ENCODE measurements at places on chromosomes 7 and 10.

- DNase-seq: no peak
Observed at GRCh38 chr10:124745252-124745651, 1.1 kb upstream of the FAM53B start.

DNA sequence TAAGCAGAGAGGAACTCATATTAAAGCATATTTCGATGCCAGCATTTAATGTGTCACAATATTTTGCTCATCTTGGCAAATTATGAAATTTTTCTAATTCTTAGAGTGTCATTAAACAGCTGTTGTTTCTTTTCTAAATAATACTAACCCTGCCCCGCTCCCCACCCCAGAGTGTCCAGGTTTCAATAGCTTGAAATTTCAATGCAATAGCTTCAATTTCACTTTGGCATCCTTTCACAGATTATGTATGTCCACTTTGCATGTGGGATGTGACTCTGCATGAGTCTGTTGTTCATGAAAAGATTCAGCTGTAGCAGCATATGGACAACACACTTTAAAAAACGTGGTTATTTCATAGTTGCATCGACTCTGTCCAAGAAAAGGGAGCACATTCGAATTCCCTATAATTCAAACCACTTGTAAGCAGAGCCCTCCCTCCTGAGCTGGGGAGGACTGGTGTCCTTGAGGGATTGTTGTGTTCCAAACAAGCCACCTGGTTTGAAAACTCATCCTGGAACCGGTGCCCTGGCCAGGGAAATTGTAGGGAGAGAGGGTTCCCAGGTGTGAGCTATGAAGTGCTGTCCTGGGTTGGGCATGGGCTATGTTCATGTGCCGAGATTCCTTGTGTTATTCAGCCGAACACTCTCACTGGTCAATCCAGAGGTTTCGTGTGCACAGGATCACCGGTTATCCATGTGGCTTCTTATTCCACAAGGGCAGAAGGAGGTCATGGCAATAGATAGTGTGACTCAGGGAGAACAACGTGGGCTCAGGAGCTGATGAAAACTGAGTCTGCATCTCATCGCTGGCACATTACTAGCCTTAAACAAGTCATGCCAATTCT lies 64.6 kb upstream of the CREB5 start:
- DNase-seq: no peak

DNA sequence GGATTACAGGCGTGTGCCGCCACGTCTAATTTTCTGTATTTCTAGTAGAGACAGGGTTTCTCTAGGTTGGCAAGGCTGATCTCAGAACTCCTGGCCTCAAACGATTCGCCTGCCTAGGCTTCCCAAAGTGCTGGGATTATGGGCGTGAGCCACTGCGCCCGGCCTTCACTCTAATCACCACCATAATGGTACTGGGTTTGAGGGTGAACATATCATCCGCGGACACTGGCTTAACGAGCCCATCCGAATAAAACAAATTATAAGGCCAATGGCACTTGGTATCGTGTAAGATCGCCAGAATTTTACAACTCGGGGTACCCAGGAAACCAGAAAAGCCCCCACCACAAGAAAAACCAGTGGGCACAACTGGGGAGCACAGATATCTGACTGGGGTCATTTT lies 580 bp downstream of the FAM200A start:
- DNase-seq: no peak

DNA sequence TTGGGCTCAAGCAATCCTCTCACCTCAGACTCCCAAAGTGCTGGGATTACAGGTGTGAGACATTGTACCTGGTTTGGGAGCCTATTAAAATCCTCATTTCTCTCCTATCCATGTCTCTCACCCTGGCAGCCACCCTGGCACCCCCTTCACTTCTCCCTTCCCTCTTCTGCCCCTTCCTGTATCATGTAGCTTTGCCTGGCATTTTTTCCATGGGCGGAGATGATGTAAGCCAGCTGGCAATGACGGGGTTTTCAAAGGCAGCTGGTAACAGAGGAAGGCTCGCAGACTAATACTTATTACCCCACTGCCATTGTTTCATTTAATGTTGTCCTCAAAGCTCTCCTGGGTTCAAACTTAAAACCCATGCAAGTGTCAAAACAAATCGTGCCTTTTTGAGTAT lies 61.9 kb downstream of the RGS10 start:
- DNase-seq: no peak

GRCh38 chr10:130941886-130942285 lies 369.6 kb downstream of the TCERG1L start:
- no peak for DNase-seq

GRCh38 chr7:20447021-20447650 lies 116.4 kb downstream of the ITGB8 start:
- DNase-seq: no peak

- DNase-seq: no peak
Observed at GRCh38 chr10:55495555-55495954, 694.5 kb upstream of the PCDH15 start.

- DNase-seq: no peak
Observed at GRCh38 chr7:12328888-12329770, 74.5 kb downstream of the VWDE start.

DNA sequence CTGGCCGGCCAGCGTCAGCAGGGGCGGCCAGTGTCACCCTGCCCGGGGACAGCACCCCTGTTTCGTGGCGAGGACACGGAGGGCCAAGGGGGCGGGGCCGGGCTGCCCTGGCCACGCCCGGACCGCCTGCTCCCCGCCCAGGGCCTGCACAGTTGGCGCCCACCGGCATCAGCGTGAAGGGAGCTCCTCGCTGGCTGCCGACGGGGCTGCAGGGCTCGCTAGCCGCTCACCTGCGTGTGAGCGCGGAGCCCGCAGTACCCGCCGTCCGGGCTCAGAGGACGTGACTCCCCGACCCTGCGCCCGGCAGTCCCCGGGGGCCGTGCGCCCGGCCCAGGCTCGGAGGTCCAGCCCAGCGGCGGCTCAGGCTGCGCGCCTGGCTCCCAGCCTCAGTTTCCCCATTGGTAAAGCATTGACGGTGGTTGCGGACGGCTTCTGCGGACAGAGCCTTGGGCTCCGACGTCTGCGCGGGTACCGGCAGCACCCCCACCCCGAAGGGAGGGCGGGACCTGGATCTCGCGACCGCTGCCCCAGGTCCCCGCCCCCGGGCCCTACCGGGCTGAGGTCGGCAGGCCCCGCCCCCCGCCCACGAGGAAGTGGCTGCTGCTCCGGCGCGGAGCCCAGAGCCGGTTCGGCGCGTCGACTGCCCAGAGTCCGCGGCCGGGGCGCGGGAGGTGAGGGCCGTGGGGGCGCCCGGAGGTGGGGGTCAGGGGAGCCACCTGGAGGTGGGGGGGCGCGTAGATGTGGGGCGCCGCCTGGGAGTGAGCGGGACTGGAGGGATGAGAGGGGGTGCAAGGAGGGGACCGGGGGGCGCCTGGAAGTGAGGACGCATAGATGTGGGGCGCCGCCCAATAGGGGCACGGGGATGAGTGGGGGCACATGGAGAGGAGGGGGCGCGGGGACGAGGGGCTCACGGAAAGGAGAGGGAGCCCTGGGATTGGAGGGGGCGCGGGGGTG lies at the start of gene ARPC1B:
ARPC1B (plus strand) TSS at position 620 of the 954 bp plus-strand sequence. CDS start 10,985 bp downstream, outside the sequence.
- DNase-seq: peak; percentile 88

DNA sequence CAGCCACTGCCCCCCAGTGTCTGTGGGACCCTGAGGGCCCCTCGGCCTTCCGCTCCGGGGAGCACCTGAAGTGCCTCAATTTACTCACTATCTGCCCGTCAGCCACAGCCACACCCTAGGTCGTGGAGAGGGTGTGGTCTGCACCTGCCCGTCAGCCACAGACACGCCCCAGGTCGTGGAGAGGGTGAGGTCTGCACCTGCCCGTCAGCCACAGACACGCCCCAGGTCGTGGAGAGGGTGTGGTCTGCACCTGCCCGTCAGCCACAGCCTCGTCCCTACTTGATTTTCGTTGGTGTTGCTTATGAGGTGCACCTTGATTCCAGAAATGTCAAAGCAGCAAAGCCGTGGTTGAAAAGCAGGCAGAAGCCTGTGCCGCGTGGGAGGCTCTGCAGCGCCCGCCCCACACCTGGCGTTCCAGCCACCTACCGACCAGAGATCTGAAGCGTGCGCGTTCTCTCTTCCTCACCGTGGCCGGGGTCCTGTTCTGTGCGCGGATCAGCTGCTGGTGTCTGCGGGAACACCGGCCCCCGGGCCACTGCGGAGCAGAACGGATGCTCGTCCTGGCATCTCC lies 101.6 kb downstream of the DYNC2I1 start:
- no peak for DNase-seq

GRCh38 chr10:123888256-123888655 lies 3.4 kb downstream of the CPXM2 start:
- DNase-seq: no peak

DNA sequence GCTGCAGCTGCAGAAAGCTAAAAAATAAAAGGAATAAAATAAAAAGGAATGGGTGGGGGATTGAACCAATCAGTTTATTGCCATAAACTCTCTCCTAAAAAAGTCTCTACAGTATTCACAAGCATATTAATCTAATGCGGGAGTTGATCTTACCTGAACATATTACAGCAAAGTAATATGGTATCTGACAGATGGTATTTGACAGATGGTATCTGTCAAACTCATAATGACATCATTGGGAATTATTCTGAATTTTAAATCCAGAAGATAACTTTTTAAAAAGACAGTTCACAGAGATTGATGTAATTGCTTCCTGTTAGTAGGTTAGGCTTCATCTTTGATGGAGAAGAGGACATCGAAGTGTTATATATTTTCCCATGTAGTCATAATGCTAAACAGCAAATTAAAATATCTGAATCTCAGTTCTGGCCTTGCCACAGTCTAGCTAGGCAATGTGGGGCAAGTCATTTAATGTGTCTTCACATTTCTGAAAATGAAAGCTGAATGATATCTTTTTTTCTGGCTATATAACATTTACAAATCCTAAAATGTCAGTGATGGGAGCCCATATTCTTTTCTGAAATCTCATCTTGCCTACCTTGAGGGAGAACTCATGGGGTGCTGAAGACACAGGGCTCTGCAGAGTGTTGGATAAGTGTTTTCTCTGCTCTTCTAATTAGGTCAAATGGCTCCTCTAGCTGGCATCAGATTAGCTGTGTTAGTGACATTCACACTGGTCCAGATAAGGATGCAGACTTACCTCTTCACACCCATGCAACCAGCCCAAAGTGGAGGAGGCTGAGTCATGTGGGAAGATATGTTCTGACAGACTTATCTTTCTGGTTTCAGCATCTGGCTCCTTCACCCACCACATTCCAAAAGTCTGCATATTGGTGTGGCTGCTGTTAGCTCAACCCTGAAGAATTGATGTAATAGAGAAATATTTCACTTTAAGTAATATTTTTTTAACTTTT lies 2.1 kb upstream of the LIPM start:
- no peak for DNase-seq

- no peak for DNase-seq
Observed at GRCh38 chr7:35268953-35269352, 15.1 kb upstream of the TBX20 start.

DNA sequence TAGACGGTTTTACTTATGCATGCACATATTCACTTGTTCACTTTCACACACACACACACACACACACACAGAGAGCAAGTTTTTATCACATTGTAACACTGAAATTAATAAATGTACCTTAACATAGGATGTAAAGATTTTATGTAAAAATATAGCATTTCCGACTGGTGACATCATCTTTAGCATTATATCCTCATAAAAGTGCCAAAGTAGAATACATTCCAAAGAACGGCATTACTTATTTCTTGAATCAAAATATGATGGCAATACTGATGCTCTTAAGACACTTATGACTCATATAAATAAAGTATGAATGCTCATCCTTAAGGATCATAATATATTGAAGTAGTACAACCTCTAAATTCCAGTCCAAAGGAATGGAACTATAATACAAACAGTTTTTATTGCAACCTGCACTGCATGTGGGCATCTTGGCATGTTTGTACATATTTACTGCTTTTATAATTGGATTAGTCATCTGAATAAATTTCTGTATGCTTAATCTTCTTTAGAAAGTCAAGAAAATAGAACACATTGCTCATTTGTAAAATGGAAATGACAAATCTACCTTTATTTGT lies 290.0 kb upstream of the SEMA3A start:
- DNase-seq: no peak

- no peak for DNase-seq
Observed at GRCh38 chr7:157017603-157018327, 7.3 kb upstream of the MNX1 start.

GRCh38 chr7:50274361-50274760 lies 30.2 kb upstream of the IKZF1 start:
- DNase-seq: no peak

- no peak for DNase-seq
Observed at GRCh38 chr10:24448351-24448999, 239.5 kb downstream of the KIAA1217 start.

- no peak for DNase-seq
Observed at GRCh38 chr7:30308389-30308788, 24.0 kb downstream of the ZNRF2 start.

- no peak for DNase-seq
Observed at GRCh38 chr10:111370101-111370500, 293.3 kb downstream of the ADRA2A start.

DNA sequence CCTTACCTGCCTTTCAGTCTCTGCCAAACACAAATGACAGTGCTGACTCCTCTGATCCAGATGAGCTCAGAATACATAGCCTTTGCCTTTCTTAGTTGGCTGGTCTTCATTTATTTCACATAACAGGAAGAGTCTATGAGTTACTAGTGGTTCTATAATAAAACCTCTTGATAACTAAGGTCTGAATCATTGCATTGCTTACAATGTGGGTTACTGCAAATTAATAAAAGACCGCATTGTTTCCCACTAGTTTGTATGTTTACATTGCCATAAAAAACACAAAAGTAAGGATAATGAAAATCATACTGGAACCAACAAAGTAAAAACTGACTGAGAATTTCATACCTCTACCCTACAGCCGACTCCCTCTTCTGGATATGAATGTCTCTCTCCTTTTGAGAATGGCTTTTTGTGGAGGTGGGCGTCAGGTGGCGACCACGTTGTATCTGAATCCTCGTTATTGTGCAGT lies 62.0 kb upstream of the AKR1E2 start:
- no peak for DNase-seq
